CD4-positive, alpha-beta T cell (primary cell): ENCODE measurements at places on chromosomes 7 and 10.

DNA sequence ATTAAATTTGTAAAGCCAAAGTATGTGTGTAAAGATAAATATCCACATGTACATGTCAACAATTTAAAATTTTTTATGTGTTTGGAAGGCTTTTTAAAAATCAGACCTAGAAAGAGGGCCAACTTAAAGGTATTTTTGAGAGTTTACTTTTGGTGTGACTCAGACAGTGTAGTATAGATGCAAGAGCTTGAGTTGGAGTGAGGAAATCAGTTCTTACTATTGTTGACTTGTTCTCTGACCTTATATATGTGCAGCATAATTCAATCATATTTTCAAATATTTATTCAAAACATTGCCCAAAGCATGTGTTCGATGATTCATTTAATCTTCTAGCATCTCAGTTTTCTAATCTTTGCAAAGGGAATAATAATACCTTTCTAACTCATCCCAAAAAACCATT is 243.7 kb upstream of the PRKCQ start:
- no peak for DNase-seq

GRCh38 chr7:100257017-100257416 is 37.3 kb downstream of the PVRIG start:
- DNase-seq: no peak

- no peak for DNase-seq
Observed at GRCh38 chr10:114576132-114576487, 82.0 kb downstream of the ABLIM1 start.

GRCh38 chr10:112426111-112426510 is 20.6 kb downstream of the ZDHHC6 start:
- DNase-seq: no peak
